Muscle of leg (tissue), 16 donors: ENCODE measurements at places on chromosomes 11 and 22. TPM values are rescaled to one million over a fixed set of nuclear protein-coding genes. Genes with fewer than 3 reads are reported as not detected.
A peak's percentile ranks its signal among the peaks of the same experiment; 100 is the strongest.

- DNase-seq: peak; percentile 22
Observed at GRCh38 chr11:102685754-102686153, 19.8 kb downstream of the MMP27 start.

GRCh38 chr22:22576244-22576988, 17.4 kb upstream of the PRAME start:
- DNase-seq: peak; percentile 27

RCOR2 gene
- polyA plus RNA-seq: 16.5 TPM

GRCh38 chr22:37639070-37639760, at the start of gene SH3BP1:
TSS of gene SH3BP1 (plus strand) at chr22:37639669. CDS start at chr22:37639788, 119 bp downstream.
- peak; percentile 75 for DNase-seq

IGSF9B gene
- polyA plus RNA-seq: 17.1 TPM

- no peak for DNase-seq
Observed at GRCh38 chr11:118652681-118653181, 26.7 kb downstream of the TREH start.

CARS1 gene
- polyA plus RNA-seq: 20.5 TPM

DNA sequence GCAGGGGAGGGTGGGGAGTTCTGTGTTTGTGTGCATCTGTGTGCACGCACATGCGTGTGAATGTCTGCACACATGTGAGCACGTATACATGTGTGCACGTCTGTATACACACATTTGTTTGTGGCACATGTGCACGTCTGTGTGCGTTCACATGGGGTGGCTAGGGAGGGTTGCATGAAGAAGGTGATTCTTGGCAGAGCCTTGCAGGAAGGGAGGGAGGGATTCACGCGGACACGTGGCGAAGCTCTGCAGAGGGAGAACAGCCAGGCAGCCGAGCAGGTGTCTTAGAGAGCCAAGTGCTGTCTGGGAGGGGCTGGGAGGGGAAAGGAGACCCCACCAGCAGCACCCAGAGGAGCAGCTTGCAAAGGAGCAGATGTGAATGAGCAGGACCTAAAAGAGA, 372.1 kb downstream of the BRD1 start:
- no peak for DNase-seq

- DNase-seq: peak; percentile 88
Observed at GRCh38 chr22:37018815-37019308, 385 bp downstream of the TST start.

GRCh38 chr11:86930957-86931547, 24.1 kb downstream of the FZD4 start:
- peak; percentile 83 for DNase-seq

DNA sequence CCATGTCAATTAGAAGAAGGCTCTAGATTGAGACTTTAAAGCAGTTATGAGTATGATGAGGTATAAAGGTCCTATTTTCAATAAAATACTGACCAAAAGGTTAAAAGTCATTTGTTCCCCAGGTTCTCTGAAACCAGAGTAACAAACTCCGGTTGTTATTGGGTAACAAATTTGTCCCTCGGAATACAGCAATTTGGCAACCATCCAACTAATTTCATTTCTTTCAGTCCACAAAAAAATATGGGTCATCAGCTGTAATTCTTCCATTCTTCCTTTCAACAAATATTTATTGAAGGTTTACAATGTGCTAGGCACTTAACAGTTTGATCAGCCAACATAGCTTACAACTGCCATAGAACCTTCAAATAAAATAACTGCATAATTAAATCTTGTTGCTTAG, 79.9 kb downstream of the TTC28 start:
- DNase-seq: no peak

DNA sequence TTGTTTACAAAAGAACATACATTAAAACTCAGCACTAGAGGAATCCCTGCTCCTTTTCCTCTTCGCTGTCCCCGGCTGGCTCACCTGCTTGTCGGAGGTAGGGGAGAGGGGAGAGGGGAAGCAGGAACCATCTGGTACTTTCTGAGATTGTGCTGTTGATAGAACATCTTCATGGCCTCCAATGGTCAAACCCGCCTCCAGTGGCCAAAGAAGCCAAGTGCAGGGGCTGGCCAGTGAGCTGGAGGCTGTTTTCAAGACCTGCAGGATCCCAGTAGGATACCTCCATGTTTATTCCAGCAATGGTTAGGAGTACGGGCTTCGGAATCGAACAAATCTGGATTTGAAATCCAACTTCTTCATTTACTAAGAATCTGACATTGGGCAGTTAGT, 92.6 kb downstream of the PKNOX2 start:
- no peak for DNase-seq
